ENCODE measurements at places on chromosomes 16 and 17.

DNA sequence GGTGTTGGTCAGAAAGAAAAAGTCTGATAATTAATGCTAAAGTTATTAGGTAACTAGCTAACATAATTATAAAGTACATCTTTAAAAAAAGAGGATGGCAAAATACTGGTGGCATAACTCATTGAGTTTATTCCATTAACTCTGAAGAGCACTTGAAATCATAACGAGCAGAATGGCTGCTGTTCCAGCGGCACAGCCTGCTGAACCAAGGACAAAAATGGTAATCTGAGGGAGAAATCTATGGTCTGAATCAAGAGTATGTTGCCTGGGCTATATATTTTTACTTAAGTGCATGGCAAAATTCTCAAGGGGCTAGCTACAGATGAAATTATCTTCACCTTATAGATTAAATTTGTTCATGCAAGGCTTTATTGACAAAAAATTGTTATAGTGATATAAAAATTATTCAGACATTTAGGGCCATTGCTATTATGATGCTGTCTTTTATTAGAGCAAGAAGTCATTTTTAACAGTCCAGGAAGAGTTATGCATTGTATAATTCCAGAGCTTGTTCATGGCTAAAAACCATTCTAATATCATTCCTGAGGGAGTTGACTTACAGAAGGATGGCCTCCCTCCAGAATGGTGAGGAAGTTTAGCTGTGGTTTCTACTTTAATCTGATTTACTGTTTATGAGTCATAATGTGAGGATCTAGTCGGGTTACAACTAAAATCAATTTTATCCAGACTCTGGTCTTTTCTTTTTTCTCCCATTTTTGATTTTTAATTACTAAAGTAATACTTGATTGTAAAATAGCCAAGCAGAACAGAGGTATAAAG, 41.4 kb upstream of the ANKFN1 start:
- DNase-seq: no peak

DNA sequence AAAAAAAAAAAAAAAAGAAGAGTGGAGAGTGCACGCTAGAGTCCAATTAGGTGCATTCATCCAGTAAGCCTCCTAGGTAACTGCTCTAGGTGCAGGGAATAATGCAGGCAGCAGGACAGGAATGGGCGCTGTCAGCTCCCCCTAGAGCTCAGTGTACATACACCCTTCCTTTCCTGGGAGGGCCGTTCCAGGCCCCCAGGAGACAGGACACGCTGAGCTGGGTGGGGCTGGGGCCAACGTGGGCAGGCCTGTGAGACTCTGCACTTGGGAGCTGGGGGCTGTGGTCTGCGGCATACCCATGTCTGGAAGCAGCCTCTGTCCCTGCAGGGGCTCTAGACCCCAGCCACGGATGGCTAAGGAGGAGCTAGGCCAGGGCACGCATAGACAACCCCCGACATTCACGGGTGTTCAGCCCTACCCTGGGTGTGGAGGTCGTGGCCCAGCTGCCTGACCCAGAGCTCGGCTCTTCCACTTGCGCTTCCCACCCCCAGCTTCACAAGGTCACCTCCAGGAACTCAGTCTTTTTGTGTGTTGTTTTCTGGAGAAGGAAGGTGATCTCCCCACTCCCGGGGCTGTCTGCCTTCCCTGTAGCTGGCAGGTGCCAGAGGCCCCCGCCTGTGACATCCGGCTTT, 1.0 kb upstream of the ANTKMT start:
- DNase-seq: no peak

DNA sequence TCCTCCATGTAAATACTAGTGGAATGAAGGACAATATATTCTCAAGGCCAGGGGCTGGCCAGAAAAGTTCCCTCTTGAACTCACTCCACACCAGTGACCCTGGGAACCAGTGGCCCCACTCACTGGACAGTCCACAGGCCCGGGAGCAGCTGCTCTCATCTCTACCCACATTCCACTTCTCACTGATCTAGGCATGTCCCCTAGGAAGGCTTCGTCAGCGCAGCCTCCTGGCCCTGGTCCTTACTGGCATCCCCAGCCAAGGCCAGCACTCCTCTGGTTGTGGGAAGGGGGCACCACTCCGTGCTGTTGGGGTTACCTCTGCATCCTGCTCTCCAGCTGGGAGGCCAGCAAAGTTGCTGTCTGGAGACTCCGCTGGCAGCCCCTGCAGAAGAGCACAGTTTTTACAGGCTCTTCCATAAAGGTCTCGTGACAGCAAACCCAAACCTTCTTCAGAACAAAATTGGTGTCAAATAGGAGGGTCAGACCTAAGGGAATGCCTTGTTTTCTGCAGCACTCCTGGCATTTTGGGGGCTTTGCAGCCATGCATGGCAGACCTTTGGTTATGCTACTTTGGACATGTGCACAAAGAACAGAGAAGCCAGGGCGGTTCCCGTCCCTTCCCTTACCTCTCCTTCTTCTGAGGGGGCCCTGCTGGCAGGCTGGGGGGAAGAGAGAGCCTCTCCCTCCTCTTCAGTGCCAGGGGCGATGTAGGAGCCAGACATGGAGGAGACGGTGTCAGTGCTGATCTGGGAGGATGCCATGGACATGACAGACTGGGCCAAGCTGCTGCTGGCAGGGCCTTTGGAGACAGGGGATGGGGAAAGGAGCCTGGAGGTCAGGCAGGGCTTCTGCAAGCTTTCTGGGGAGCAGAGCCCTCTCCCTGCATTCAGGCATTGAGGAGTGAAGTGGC, 14.1 kb upstream of the FOXJ1 start:
- DNase-seq: no peak

DNA sequence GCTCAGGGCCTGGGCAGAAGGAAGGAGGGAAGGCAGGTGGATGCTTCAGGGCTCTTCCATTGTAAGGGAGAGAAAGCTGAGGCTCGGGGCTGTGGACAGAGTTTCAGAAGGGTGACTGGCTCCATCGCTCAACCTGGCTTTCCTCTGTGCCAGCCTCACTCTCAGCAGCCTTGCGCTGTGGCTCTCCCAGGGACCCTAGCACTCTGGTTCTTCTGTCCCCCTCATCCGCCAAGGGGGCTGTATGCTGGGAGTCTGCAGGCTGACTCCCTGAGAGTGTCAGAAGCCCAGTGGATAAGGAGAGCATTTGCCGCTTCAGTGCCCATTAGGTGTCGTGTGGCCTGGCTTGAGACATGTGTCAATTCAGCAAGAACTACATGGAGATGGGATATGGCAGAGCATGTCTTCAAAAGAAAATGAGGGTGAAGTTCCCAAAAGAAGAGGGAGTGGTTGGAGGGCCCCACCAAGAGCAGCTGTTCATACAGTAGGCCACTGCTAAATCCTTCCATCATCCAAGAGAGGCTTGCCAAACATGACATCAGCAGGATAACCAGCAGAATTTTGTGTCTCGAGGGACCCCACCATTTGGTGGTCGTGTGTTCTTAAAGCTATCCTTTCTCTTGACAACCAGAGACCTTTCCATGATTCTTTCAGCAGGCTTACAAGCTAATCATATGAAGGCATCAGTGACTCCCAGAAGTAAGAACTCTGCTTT, 148.2 kb downstream of the IRX5 start:
- DNase-seq: no peak

DNA sequence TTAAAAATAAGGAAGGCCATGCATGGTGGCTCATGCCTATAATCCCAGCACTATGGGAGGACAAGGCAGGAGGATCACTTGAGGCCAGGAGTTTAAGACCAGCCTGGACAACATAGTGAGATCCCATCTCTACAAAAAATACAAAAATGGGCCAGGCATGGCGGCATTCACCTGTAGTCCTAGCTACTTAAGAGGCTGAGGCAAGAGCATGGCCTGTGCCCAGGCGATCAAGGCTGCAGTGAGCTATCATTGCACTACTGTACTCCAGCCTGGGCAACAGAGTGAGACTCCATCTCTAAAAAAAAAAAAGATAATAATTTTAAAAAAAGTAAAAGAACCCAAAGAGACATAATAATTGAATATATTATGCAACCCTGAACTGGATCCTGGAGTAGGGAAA, 83.6 kb upstream of the ZNF423 start:
- no peak for DNase-seq

DNA sequence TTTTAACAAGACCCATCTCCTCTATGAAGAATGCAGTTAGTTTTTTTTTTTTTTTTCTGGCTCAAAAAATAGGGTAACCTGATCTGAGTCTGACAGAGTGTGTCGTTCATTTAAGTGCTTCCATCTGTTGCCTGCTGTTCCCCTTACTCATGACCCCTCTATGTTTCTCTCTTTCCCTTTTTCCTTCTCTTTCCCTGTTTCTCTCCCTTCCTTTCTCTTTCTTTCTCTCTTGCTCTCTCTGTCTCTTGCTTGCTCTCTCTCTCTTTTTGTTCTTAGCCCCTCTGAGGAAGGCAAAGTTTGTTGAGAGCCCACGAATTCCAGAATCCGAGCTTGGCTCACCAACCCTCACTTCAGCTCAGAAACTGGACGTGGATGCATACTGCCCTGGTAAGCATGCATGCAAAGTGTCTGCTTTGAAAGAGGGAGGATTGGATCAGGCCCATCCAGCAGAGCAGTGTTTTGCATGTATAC, 185.0 kb downstream of the TANC2 start:
- DNase-seq: no peak

All from stimulated activated CD8-positive, alpha-beta memory T cell treated with anti-CD3 and anti-CD28 coated beads, Interleukin-15, amount 100 ng/mL, for 24 hours (primary cell).